Suppressor macrophage treated with lipopolysaccharide for 4 hours (primary cell): ENCODE measurements at places on chromosomes 6 and 20.
A peak's percentile ranks its signal among the peaks of the same experiment; 100 is the strongest.

DNA sequence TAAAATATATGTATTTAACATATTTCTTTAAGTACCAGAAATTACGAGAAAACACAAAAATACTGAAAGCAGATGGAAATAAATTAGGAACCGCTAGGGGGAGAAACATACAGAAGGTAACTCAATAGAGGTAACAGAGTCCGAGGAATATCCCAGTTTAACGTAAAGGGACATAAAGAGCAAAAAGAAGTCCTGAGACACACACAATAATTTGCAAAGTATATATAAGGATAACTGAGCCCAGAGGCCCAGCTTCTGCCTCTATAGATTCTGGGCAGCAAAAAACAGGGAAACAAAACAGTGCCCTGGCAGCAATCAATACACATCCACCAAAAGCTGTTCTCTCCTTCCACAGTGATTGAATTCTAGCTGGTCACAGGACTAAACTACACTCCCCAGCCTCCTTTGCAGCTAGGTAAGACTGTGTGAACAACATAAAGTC lies 15.1 kb downstream of the TBC1D32 start:
- DNase-seq: peak; percentile 13

GRCh38 chr20:63398744-63399514 lies 37.8 kb upstream of the CHRNA4 start:
- DNase-seq: no peak

GRCh38 chr20:48841196-48841874 lies 13.5 kb upstream of the PREX1 start:
- DNase-seq: no peak

DNA sequence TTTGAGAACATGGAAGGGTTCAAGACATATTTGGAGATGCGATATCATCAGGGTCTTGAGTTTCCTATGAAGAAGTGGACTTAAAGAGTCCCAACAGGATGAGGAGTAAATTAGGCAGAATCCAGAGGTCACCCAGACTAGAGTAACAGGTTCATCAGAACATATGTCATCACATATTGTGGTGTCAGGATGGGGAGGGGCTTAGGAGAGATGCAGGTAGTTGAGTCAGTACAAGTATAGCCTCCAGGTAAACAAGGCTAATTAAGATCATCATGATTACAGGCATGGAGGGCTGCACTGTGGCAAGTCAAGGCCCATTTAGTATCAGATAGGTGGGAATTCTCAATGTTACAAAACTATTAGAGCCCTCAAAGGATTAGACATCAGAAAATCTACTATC lies 90.1 kb upstream of the PAK5 start:
- DNase-seq: no peak

GRCh38 chr6:3033652-3034051 lies 34.0 kb downstream of the NQO2 start:
- no peak for DNase-seq

DNA sequence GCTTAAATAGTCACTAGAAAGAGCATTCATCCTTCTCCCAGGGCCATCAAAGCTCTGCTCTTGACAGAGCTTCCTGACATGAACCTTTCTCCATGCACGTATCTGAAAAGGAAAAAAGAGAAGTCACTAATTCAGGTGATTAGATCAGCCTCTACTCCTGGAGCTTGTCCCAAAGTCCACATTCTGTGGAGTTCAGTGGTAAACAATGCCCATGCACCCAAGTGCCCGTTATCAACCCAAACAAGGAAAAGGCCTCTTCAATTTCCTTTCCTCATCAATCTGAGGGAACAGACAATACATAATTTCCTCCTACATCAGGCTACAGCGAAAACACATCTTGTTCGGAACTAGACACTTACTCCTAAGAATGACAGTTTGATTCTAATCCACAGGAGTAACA lies 129.2 kb upstream of the PCSK2 start:
- DNase-seq: no peak

- DNase-seq: no peak
Observed at GRCh38 chr6:121619013-121619412, 183.6 kb downstream of the GJA1 start.

GRCh38 chr6:43999628-44000027 lies 127.6 kb downstream of the MRPL14 start:
- no peak for DNase-seq

- peak; percentile 3 for DNase-seq
Observed at GRCh38 chr6:153858529-153858928, 180.5 kb upstream of the OPRM1 start.

DNA sequence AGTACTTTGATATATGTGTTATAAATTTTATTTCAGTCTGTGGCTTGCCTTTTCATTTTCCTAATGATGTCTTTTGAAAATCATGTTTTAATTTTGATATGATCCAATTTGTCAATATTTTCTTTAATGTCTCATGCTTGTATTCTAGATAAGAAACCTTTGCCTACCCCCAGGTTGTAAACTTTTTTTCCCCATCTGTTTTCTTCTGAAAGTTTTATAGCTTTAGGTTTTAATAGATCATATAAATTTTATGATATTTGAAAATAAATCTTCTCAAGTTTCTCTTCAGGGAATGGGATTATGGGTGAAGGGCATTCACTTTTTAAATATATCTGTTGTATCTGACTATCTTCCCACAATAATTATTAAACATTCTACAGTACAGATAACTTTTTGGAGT lies 66.7 kb downstream of the SESN1 start:
- DNase-seq: no peak

DNA sequence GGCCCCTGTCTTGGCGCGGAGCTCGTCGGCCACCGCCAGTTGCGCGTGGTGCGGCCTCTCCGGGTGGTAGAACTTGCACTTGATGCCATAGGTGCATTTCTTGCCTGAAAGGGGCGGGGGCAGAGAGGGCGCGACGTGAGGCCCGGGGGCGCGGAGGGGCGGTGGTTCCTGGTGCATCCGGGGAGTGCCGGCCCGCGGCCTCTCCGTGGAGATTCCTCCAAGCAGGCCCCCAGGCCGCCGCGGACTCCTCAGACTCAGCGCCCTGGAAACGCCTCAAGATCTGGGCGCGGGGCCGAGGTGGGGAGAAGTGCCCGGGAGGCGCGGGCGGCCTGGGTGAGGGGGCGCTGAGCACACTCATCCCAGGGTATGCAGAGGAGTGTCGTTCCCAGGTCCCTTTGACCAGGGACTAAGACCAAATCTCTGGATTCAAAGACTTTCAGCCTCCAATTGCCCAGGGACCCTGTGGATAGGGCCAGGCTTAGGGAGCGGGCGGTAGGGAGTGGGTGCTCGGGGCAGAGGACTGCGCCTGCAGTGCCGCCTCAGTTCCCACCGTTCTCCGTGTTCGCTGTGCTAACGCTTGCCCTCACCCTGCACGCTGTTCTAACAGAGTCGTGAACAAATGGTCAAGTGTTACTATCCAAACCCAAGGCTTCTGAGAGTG lies 33.3 kb downstream of the ZC3H12D start:
- DNase-seq: no peak

DNA sequence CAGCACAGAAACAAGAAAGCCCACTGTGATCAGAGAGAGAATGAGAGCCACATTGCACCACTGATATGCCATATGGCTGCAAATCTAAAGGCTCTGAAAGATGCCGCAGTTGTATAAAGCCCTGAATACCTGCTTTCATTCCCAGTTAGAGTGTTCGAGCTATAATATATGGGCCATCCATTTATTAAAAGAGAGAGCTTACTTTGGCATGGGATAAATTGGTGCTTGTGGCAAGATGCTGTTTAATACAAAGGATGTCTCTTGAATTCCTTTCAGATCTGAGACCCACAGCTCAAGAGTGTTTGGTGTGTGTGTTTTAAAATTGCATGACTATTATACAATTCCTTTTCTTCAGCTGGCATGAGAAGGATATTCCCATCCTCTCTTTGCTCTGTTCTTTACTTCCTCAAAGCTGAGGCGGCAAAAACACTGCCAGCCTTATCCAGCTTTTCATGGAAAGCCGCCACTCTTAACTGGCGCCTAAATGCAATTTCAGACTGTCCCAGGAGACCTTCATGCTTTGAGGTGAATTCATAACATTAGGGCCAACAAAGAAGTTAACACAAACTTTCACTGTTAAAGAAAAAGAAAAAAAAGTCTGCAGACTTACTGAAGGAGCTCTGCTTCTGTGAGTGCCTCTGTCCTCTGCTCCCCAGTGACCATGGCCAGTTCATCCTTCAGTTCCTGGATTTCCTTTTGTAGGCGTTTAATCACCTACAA lies 147.6 kb downstream of the KIF6 start:
- no peak for DNase-seq

DNA sequence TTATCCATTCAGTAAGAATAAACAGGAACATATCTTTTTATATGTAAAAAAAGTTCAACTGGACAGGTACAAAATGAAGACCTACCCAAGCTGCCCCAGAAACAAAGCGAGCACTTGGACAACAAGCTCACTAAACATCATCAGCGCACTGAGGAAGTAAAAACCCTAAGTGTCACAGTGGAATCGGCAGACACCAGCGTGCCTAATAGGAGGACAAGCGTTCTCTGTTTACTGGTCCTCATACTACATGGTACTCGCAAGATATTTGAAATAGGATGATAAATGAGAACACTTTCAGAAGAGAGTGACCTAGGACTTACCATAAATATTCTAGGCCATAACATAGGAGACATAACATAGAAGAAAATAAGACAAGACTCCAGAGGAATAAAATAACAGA lies 18.2 kb downstream of the MAP7 start:
- DNase-seq: no peak

DNA sequence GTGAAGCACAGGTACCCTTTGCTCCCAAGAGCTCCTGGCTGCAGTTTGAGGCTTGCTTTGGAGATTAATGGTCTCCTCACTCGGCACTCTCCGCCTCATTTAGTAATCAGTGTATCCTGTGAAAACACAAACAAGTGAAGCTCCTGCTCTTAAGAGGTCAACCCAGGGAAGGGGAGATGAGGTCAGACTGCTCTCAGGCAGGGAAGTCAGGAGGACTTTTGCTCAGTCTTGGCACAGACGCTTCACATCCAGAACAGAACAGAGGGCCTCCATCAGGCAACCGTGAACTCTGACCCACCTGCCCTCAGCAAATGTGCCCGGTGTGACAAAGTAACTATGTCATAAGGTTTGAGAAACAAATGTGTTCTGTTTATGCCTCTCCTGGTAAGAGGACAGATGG lies 428.8 kb upstream of the JARID2 start:
- no peak for DNase-seq

GRCh38 chr6:44856479-44856878 lies 469.0 kb downstream of the CDC5L start:
- DNase-seq: peak; percentile 24

GRCh38 chr6:85388531-85388930 lies 61.4 kb upstream of the NT5E start:
- DNase-seq: no peak

GRCh38 chr6:16774437-16774836 lies 13.2 kb upstream of the ATXN1 start:
- no peak for DNase-seq

DNA sequence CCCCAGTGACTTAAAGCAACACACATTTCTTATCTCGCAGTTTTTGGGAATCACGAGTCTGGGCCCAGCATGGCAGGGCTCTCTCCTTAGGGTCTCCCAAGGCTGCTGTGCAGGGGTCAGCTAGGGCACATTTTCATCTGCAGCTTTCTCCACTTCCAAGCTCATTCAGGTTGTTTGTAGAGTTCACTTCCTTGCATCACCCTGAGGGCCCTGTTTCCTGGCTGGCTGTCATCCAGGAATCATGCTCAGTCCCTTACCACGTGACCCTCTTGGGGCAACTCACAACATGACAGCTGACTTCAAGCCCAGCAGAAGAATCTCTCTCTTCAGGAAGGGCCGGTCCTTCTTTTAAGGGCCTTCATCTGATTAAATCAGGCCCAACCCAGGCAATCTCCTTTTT lies 21.3 kb downstream of the SNAP25 start:
- DNase-seq: no peak

GRCh38 chr6:159933077-159933476 lies 35.8 kb upstream of the IGF2R start:
- DNase-seq: no peak

DNA sequence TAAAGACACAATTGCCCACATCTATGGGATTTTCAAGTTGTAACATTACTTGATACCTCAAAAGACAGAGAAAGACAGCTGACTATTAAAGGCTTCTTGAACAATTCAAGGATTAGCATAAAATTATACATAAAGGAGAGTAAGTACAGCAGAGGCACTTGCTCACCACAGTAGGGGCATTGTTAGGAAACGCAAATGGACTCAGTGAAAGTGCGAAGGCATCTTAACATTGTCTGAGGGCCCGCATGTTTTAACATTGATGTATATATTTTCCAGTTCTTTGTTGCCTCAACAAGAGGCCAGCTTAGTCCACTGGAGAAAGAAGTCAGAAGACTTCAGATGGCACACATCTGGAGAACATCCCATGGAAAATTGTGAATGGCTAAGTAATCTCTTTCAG lies 115.4 kb downstream of the SIM1 start:
- no peak for DNase-seq

GRCh38 chr6:35494161-35494563 lies 2.7 kb downstream of the TEAD3 start:
- peak; percentile 82 for DNase-seq

- peak; percentile 60 for DNase-seq
Observed at GRCh38 chr6:139271056-139271455, 20.7 kb downstream of the TXLNB start.

DNA sequence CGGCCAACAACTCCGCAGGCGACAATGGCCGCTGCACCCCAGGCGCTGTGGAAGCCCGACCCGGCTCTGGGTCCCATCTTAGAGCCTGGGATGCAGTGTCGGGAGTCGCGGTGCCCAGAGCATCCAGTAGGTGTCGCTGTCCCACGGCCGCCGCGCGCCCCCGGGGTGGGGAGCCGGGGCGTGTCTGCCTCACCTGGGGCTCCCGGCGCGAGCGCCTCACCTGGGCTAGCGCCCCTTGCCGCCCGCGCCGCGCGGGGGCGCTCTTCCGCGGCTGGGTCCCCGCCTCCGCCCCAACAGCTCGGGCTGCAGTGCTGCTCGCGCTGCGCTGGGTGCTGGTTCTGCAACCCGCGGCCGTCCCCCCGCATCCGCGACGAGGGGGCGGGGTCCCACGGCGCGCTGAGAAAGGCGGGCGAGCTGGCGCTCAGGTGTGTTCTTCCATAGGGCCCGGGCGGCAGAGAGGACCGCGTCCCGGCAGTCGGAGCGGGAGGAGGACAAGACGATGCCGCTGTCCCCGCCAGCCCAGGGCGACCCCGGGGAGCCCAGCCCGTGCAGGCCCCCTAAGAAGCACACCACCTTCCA lies at the start of gene CRYBG1:
Gene CRYBG1, plus strand, starts transcription at position 308 of the 579 bp plus-strand sequence. Its CDS starts 192 bp downstream, at position 500.
- peak; percentile 38 for DNase-seq

GRCh38 chr6:170186006-170186935 lies 104.6 kb downstream of the DLL1 start:
- no peak for DNase-seq

DNA sequence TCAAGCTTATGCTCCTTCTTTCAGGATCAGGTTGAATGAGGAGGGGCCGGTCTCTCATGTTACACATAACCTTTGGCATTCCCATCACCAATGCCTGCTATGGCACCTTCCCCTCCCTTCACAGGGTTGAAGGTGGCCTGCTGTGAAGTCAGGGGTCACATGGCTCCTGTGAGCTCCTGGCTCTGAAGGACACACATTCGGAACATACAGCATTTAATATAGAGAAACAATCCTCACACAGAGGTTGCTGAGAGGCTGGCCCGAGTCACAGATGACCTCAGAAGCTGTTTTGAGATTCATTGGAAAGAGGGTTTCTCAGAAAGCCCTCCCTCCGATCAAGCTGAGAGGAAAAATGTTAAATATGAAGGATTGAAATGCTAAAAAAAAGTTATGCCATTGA lies 82.1 kb downstream of the PSMG4 start:
- no peak for DNase-seq

GRCh38 chr20:20859510-20859909 lies 147.1 kb upstream of the RALGAPA2 start:
- DNase-seq: no peak

GRCh38 chr20:16385891-16386290 lies 187.4 kb downstream of the KIF16B start:
- no peak for DNase-seq

- DNase-seq: no peak
Observed at GRCh38 chr6:81145506-81145905, 607.0 kb downstream of the TENT5A start.
